ENCODE measurements at places on chromosomes 3 and 15. TPM values are rescaled to one million over a fixed set of nuclear protein-coding genes. Genes with fewer than 3 reads are reported as not detected.

Gene DAPK2
- total RNA-seq = 0.60 TPM

Gene ARMC8
- total RNA-seq = 33.2 TPM

Gene DHFR2
- 3.4 TPM for total RNA-seq

Gene ISLR
- total RNA-seq = 1.6 TPM

Gene STAC
- total RNA-seq = 7.1 TPM

Gene NEK11
- 7.1 TPM for total RNA-seq

Gene PRSS50
- not detected for total RNA-seq

Gene FETUB
- total RNA-seq = not detected

Gene SH2D7
- not detected for total RNA-seq

Gene A4GNT
- not detected for total RNA-seq

Gene SAMD7
- total RNA-seq = not detected

Gene RAP2B
- 42.2 TPM for total RNA-seq

Gene RHOV
- total RNA-seq = 0.43 TPM

Gene SNURF
- 23.6 TPM for total RNA-seq

Gene FAM3D
- not detected for total RNA-seq

Gene STRC
- 0.29 TPM for total RNA-seq

DNA sequence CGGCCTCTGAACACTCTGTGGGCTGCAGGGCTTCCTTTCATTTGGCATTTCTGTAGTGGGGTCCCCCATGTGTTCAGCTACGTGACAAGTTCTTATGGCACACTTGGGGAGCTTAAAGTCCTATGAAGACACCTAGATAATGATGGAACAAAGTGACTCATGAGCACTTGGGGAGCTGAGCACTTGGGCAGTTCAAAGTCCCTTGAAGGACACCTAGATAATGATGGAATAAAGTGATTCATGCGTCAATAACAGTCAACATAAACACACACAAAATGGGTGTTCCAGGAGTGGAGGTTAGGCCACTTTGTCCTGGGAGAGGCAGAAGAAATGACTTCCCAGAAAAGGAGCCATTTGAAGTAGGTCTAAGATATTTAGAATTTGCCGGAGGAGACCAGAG, 66.6 kb downstream of the LDHAL6B start:
- peaks cover 5% of the 10 kb centered on the region for H3K36me3 ChIP-seq
- peaks cover 18% of the 10 kb centered on the region for H3K4me1 ChIP-seq
- no peak for DNase-seq
- no peak overlapping the region for H3K27ac ChIP-seq

DNA sequence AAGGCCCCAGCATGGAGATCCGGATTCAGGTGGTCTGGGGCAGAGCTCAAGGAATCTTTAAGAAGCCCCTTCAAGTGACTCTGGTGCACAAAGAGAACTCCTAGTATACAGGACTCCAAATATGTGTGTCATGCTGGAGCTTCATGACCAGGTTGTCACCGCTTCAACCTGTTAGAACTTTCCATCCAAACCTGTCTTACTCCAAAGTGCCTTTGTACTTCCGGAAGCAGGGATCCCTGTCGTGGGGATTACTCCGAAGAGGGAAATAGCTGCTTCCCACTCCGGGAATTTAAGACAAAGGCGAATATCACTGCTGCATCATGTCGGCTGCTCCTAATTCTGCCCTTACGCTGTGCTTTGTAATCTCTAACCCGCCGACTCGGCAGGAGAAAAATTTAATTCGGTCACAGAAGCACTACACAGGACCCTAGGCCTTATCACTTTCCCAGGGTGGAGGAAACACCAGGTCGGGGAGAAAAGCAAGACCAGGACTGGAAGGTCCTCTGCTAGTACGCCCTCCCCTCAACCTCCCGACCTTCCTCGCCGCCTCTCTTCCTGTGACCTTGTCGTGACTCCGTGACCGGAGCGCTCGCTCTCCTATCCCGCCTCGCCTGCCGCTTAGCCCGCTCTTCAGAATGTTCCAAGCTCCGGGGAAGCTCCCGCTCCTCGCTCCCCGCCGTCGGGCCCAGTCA, 730 bp downstream of the HIGD1A start:
- H3K27ac ChIP-seq = peak overlapping the region; percentile 83
- H3K36me3 ChIP-seq = no peaks in the 10 kb centered on the region
- peak overlapping the region; percentile 93 for H3K4me3 ChIP-seq
- H3K4me1 ChIP-seq = peaks cover 14% of the 10 kb centered on the region

GRCh38 chr3:36058404-36059030, 321.8 kb upstream of the STAC start:
- no peak overlapping the region for H3K27ac ChIP-seq
- no peak overlapping the region for H3K4me3 ChIP-seq
- no peaks in the 10 kb centered on the region for H3K36me3 ChIP-seq
- H3K4me1 ChIP-seq = no peaks in the 10 kb centered on the region

GRCh38 chr3:147369661-147370123, 36.7 kb downstream of the ZIC4 start:
- no peaks in the 10 kb centered on the region for H3K4me1 ChIP-seq
- H3K4me3 ChIP-seq = peak overlapping the region; percentile 61
- peak overlapping the region; percentile 15 for H3K27ac ChIP-seq
- peaks cover 79% of the 10 kb centered on the region for H3K27me3 ChIP-seq
- no peaks in the 10 kb centered on the region for H3K36me3 ChIP-seq
- DNase-seq = no peak

DNA sequence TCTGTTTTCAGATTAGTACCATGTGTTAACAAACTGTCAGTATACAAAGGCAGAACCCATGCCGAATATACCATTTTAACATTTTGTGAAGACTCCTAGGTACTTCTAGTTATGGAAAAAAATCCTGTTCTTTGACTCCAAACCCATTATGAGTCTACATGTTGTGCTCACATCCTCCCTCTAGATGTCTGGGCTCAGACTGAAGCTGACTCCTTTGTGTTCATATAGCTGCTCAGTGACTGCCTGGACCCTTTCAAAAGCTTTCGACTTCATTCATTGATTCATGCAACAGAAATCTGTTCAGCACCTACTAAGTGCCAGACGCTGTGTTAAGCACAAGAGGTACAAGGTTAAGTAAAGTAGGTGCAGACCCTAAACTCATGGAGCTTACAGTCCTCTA, 60.5 kb downstream of the MEGF11 start:
- no peaks in the 10 kb centered on the region for H3K27me3 ChIP-seq
- H3K4me3 ChIP-seq = no peak overlapping the region
- no peaks in the 10 kb centered on the region for H3K36me3 ChIP-seq
- no peaks in the 10 kb centered on the region for H3K4me1 ChIP-seq

- no peak overlapping the region for H3K27ac ChIP-seq
- H3K4me3 ChIP-seq = no peak overlapping the region
- H3K4me1 ChIP-seq = no peaks in the 10 kb centered on the region
- H3K27me3 ChIP-seq = no peaks in the 10 kb centered on the region
- no peaks in the 10 kb centered on the region for H3K36me3 ChIP-seq
Measured at GRCh38 chr3:138477120-138477519, 42.7 kb downstream of the ESYT3 start.

GRCh38 chr15:64071931-64072765, 21.5 kb downstream of the CIAO2A start:
- H3K27me3 ChIP-seq = no peaks in the 10 kb centered on the region
- H3K4me1 ChIP-seq = peaks cover 14% of the 10 kb centered on the region

GRCh38 chr15:43515741-43516140, 1.7 kb upstream of the MAP1A start:
- H3K27ac ChIP-seq = no peak overlapping the region
- H3K4me1 ChIP-seq = peaks cover 40% of the 10 kb centered on the region
- no peak overlapping the region for H3K4me3 ChIP-seq
- H3K27me3 ChIP-seq = no peaks in the 10 kb centered on the region
- peaks cover 6% of the 10 kb centered on the region for H3K36me3 ChIP-seq
- DNase-seq = no peak

- H3K36me3 ChIP-seq = no peaks in the 10 kb centered on the region
- H3K27ac ChIP-seq = no peak overlapping the region
- no peaks in the 10 kb centered on the region for H3K4me1 ChIP-seq
- no peak overlapping the region for H3K4me3 ChIP-seq
- no peaks in the 10 kb centered on the region for H3K27me3 ChIP-seq
- DNase-seq = no peak
Measured at GRCh38 chr3:126431103-126431534, 36.4 kb downstream of the CFAP100 start.

DNA sequence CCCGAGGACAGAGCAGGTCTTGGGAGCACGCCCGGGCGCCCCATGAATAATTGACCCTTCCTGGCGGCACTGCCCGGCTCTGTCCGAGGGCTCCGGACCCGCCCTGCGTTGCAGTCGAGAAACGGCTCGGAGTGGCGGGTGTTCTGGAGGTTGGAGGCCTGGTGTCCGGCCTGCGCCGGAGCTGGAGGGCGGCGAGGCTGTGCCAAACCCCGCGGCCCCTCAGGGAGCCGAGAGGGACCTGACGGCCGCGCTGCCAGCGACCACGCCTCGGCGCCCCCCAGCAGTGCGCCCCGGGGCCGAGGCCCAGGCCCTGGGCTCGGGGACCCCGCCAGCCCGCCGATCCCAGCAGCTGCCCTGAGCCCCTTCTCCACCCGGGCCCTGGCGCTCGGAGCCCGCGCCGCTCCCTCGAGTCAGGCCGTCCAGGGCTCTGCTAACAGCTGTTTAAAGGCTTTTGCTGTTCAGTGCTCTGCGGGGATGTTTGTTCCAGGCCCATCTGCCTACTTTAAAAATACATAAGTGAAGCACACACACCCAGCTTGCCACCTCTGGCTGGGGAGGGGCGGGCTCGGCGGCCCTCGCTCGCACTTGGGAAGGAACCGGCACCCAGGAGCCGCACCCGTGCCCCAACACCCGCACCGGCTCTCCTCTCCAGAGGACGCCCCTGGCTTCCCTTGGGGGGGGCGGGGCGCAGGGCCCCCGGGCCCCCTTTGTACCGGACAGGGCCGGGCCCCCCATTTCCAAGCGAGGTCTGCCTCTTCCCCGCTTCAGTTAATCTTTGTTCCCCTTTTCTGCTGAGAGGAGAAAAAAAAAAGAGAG, 730 bp upstream of the ZNF710 start:
- H3K27me3 ChIP-seq = peaks cover 2% of the 10 kb centered on the region
- DNase-seq = no peak
- H3K4me3 ChIP-seq = peak overlapping the region; percentile 71
- no peaks in the 10 kb centered on the region for H3K36me3 ChIP-seq
- H3K27ac ChIP-seq = peak overlapping the region; percentile 77
- peaks cover 39% of the 10 kb centered on the region for H3K4me1 ChIP-seq

- H3K36me3 ChIP-seq = no peaks in the 10 kb centered on the region
- no peaks in the 10 kb centered on the region for H3K27me3 ChIP-seq
- DNase-seq = peak; percentile 88
- H3K27ac ChIP-seq = no peak overlapping the region
Measured at GRCh38 chr3:66075281-66075680, 36.6 kb upstream of the MAGI1 start.

DNA sequence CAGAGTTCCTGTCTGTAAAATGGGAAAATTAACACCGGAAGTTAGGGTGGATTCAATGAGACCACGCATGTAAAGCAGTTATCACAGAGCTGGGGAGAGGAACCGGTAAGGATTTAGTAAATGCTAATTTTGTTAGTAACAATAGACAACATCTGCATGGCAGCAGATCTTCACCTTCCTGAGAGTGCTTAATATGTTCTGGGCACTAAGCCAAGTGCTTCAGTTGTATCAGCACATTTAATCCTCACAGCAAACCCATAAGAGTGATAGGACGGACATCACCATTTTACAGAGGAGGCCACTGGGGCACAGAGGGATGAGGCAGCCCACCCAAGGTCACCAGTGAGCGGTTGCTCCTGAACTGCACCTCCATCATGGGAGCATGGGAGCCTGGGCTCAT, 189.4 kb downstream of the WNT5A start:
- no peak overlapping the region for H3K4me3 ChIP-seq
- H3K27ac ChIP-seq = no peak overlapping the region
- no peaks in the 10 kb centered on the region for H3K4me1 ChIP-seq
- DNase-seq = no peak

GRCh38 chr3:115139072-115139471, 8.0 kb downstream of the ZBTB20 start:
- no peaks in the 10 kb centered on the region for H3K27me3 ChIP-seq
- no peak for DNase-seq
- no peaks in the 10 kb centered on the region for H3K36me3 ChIP-seq
- H3K4me1 ChIP-seq = no peaks in the 10 kb centered on the region
- no peak overlapping the region for H3K4me3 ChIP-seq

- no peak overlapping the region for H3K27ac ChIP-seq
- H3K4me1 ChIP-seq = peaks cover 25% of the 10 kb centered on the region
- peaks cover 25% of the 10 kb centered on the region for H3K27me3 ChIP-seq
- H3K36me3 ChIP-seq = no peaks in the 10 kb centered on the region
- no peak overlapping the region for H3K4me3 ChIP-seq
- DNase-seq = peak; percentile 83
Measured at GRCh38 chr15:70528270-70528706, 235.1 kb downstream of the UACA start.

- peak overlapping the region; percentile 53 for H3K4me3 ChIP-seq
- no peak overlapping the region for H3K27ac ChIP-seq
- peak; percentile 43 for DNase-seq
- no peaks in the 10 kb centered on the region for H3K36me3 ChIP-seq
- H3K27me3 ChIP-seq = peaks cover 2% of the 10 kb centered on the region
Measured at GRCh38 chr15:90184119-90184785, 16.9 kb upstream of the SEMA4B start.

GRCh38 chr3:52507359-52507758, 12.2 kb downstream of the STAB1 start:
- H3K36me3 ChIP-seq = no peaks in the 10 kb centered on the region
- DNase-seq = peak; percentile 26
- H3K27me3 ChIP-seq = peaks cover under 1% of the 10 kb centered on the region
- H3K27ac ChIP-seq = no peak overlapping the region

DNA sequence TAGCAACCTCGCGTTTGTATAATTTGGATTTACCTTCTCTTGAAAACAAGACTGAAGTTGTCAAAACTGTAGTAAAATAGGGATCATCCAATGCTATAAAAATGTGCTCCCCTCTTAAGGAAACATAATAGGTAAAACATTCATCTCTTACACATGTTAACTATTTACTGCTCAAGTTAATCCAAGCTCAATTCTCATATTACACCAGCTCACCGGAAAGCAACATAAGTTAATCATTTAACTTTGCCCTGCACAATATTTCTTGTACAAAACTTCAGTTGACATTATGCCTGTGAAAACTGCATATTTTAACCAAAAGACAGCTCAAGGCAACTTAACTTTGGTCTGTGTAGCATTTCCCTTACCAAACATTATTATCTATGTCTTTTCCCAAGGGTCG, 634.2 kb downstream of the NAALADL2 start:
- H3K4me3 ChIP-seq = no peak overlapping the region
- DNase-seq = no peak
- H3K36me3 ChIP-seq = no peaks in the 10 kb centered on the region
- no peaks in the 10 kb centered on the region for H3K4me1 ChIP-seq

DNA sequence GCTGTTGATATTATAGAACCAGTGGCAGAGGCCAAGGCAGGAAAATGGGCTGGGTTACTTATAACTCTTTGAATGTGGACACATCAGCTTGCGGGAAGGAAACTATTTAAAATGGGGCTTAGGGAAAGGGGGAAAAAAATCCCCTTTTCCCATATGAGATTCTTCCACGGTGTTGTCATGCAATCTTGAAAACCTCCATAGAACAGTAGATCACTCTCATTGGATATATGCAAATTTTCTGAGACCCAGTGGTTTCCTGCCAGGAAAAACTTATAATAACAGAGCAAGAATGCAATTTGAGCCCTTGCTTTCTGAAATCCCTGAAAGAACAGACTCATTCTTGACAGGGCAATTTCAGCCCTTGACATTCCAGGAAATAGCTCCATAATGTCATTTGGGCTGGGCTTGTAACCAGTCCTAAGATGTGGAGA, 31.1 kb downstream of the TMEM212 start:
- H3K27me3 ChIP-seq = no peaks in the 10 kb centered on the region
- H3K36me3 ChIP-seq = no peaks in the 10 kb centered on the region
- peak overlapping the region; percentile 91 for H3K27ac ChIP-seq
- DNase-seq = peak; percentile 99
- peaks cover 36% of the 10 kb centered on the region for H3K4me1 ChIP-seq
- no peak overlapping the region for H3K4me3 ChIP-seq

All from astrocyte (in vitro differentiated cells and primary cell).